GDM1 (cell line): ENCODE measurements at places on chromosomes 3 and 15.

DNA sequence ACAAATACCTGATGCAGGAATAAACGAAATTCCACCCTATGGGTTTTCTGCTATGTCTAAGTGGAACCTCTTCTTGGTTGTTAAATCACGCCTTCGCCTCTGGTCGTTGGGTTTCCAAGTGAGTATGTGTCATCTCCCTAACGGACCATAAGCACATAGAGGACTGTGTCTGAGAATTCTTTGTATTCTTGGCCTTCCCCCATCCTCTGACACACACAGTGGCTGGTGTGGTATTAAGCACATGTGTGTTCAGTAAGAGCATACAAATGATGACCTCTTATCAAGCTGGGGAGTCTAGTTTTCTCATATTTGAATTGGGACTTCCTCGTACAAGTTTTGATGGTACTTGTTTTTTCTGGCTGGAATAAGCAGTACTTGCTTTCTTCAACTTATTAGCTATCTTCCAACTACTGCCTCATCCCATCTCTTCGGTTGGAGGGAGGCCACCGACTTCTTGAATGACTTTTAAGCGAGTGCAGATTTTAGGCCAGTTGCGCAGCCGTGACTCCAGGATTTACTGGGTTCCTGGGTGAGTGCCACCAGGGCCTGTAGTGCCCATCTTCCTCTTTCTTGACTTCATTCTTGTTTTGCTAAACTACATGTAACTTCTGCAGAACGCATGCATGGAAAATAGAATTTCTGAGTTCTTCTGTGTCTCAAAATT is 240.2 kb downstream of the ADAMTS17 start:
- no peak for DNase-seq

GRCh38 chr15:85597155-85597815 is 197.4 kb downstream of the KLHL25 start:
- DNase-seq = no peak

- no peak for DNase-seq
Measured at GRCh38 chr3:147775816-147776530, 366.8 kb downstream of the ZIC1 start.

DNA sequence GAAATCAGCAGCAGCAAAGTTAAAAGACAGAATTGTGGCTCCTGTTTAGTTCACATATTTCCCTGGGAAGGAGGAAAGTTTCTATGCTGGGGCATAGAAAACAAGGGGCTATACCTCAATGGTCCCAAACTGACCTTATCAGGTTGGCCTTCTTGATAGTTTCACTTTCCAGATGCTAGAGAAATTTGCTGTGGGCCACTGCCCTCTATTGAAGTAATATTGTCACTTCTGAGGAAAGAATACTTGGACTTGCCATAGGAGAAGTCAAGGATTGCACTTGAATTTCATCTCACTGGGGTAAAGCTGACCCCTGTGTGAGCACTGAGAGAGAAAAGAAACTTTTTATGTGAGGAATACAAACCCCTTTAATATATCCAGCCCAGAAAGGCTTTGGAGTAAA is 49.3 kb upstream of the XCR1 start:
- DNase-seq = no peak
